Liver (tissue), 10 donors: ENCODE measurements at places on chromosomes 3 and 15. TPM values are rescaled to one million over a fixed set of nuclear protein-coding genes. Genes with fewer than 3 reads are reported as not detected.

DNA sequence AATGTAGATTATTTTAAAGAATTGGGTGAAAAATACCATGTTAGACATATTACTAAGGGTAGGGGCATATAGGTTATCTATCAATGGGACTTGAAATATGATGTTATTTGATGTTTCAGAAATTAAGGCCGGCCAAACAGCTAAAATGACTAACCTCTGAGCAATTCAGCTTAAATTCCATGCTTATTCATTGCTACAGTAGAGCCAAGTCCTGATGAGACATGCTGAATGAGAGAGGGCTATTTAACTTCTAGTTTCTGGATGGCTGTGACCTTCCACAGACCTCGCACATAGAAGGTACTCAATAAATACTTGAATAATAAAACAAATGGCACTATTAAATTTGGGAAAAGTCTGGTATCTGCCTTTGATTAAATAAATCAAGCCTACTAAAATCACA lies 175.6 kb upstream of the WNT5A start:
- DNase-seq, result no peak
- H3K4me3 ChIP-seq, result no peak overlapping the region
- H3K27me3 ChIP-seq, result no peaks in the 10 kb centered on the region
- no peaks in the 10 kb centered on the region for H3K36me3 ChIP-seq

GRCh38 chr3:78519281-78519680 lies 1248.5 kb downstream of the ROBO1 start:
- no peak overlapping the region for H3K27ac ChIP-seq
- no peak for DNase-seq
- no peaks in the 10 kb centered on the region for H3K27me3 ChIP-seq
- no peaks in the 10 kb centered on the region for H3K36me3 ChIP-seq

DNA sequence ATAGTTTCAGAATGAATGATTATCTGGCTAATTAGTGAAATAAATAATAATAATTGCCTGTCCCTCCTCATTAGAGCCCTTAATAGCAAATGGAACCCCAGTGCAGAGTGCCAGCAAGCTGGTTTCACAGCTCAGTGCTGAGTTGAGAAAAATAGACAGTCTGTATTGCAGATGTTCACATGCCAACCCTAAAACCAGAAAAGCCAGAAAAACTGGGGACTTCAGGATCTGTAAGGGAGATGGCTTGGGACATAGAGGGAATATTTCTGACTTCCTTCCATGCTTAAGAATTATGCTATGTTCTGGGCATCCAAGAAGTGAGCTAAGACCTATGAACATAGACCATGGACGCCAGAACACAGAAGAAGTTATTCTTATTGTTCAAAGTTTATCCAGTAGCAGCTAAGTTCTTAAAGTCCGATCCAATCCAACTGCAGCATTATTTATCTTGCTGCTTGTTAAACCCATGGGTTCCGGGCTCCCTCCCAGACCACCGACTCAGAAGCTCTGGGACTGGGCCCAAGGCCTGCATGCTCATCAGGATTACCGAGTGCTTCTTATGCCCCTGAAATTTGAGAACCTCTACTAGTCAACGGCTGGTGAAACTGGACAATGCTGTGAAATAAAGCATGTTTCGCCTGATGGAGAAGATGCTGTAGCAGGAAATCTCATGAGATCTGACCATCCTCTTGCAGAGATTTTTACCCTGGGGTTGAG lies 158.3 kb downstream of the FOXB1 start:
- H3K36me3 ChIP-seq, result no peaks in the 10 kb centered on the region
- no peak overlapping the region for H3K4me3 ChIP-seq
- no peak overlapping the region for H3K27ac ChIP-seq
- no peak for DNase-seq
- no peaks in the 10 kb centered on the region for H3K27me3 ChIP-seq

DNA sequence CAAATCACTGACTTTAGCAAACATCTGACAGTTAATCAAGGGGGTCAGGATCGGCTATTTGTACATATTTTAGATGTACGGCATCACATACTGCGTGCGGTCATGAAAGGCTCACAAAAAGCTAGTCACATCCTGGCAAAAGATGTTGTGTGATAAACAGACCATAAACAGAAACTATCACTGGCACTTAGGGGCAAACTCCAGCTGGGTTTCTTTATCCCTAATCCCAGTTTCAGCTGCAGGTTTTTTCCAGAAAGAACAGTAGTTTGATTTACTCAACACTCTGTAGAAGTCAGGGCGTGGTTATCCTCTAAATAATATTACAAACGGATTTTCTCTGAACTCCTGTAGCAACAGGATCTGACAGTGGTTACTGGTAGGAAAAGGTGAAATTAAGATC lies 112.4 kb upstream of the BHLHE40 start:
- no peaks in the 10 kb centered on the region for H3K27me3 ChIP-seq
- no peak overlapping the region for H3K4me3 ChIP-seq
- peak overlapping the region; percentile 95 for H3K27ac ChIP-seq
- DNase-seq, result no peak
- peaks cover 5% of the 10 kb centered on the region for H3K4me1 ChIP-seq

GRCh38 chr15:27601239-27601960 lies 497.7 kb downstream of the OCA2 start:
- H3K27ac ChIP-seq, result no peak overlapping the region
- no peaks in the 10 kb centered on the region for H3K4me1 ChIP-seq
- no peak for DNase-seq
- H3K4me3 ChIP-seq, result no peak overlapping the region
- H3K36me3 ChIP-seq, result no peaks in the 10 kb centered on the region
- no peaks in the 10 kb centered on the region for H3K27me3 ChIP-seq

DNA sequence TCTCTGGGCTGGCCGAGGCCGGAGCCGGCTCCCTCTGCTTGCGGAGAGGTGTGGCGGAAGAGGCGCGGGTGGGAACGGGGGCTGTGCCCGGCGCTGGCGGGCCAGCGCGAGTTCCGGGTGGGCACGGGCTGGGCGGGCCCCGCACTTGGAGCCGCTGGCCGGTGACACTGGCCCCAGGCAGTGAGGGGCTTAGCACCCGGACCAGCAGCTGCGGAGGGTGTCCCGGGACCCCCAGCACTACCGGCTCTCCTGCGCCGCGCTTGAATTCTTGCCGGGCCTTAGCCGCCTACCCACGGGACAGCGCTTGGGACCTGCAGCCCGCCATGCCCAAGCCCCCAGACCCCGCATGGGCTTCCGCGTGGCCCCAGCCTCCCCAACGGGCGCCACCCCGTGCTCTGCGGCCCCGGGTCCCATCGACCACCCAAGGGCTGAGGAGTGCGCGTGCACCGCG lies 736.3 kb upstream of the ARRDC4 start:
- H3K36me3 ChIP-seq, result no peaks in the 10 kb centered on the region
- no peaks in the 10 kb centered on the region for H3K27me3 ChIP-seq
- no peaks in the 10 kb centered on the region for H3K4me1 ChIP-seq

DNA sequence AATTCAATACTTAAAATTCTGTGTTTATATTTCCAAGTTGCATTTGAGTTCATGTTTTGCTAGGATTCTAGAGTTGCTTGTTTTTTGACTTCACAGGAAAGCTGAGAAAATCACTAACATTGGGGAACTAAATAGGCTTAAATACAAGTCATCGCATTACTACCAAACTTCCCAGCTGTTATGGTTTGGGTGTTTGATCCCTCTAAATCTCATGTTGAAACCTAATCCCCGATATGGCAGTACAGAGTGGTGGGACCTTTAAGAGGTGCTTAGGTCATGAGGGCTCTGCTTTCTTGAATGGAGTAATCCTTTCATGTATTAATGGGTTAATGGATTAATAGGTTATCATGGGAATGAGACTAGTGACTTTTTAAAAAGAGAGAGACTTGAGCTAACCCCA lies 77.2 kb upstream of the ARPP21 start:
- no peak overlapping the region for H3K4me3 ChIP-seq
- no peak overlapping the region for H3K27ac ChIP-seq
- H3K27me3 ChIP-seq, result no peaks in the 10 kb centered on the region

- H3K4me3 ChIP-seq, result no peak overlapping the region
- no peaks in the 10 kb centered on the region for H3K36me3 ChIP-seq
- no peak for DNase-seq
- H3K27me3 ChIP-seq, result no peaks in the 10 kb centered on the region
Measured at GRCh38 chr3:175951047-175951694, 1092.0 kb downstream of the NAALADL2 start.

GRCh38 chr3:17730318-17730967 lies 12.0 kb downstream of the TBC1D5 start:
- no peak overlapping the region for H3K27ac ChIP-seq
- H3K4me1 ChIP-seq, result no peaks in the 10 kb centered on the region
- peak; percentile 55 for DNase-seq
- no peak overlapping the region for H3K4me3 ChIP-seq
- H3K27me3 ChIP-seq, result no peaks in the 10 kb centered on the region
- peaks cover 5% of the 10 kb centered on the region for H3K36me3 ChIP-seq

- H3K27me3 ChIP-seq, result no peaks in the 10 kb centered on the region
- peaks cover 2% of the 10 kb centered on the region for H3K4me1 ChIP-seq
- H3K4me3 ChIP-seq, result no peak overlapping the region
- no peaks in the 10 kb centered on the region for H3K36me3 ChIP-seq
- H3K27ac ChIP-seq, result no peak overlapping the region
Measured at GRCh38 chr15:89494941-89495637, 1.3 kb downstream of the RHCG start.

The ATP13A4 gene
- polyA plus RNA-seq, result 0.23 TPM
